ENCODE measurements at places on chromosomes 12 and 14.

- no peak for DNase-seq
Measured at GRCh38 chr12:76990716-76991115, 74.7 kb downstream of the E2F7 start.

GRCh38 chr12:98372340-98373024 is 142.9 kb upstream of the TMPO start:
- DNase-seq, result no peak

- no peak for DNase-seq
Measured at GRCh38 chr12:110217996-110218674, 62.9 kb upstream of the ATP2A2 start.

DNA sequence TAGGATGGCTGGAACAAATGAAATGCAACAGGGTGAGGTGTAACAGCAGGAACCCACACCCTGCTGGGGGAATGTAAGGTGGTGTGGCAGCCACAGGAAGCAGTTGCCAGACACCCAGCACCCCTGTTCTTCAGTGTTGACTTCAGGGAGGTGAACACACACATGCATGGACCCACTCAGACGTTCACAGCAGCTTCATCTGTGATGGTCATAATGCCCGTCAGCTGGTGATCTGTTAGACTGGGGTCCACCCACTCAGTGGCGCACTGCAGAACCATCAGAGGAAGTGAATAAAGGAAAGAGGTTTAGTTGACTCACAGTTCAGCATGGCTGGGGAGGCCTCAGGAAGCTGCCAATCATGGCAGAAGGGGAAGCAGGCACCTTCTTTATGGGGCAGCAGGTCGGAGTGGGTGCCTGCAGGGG is 22.7 kb upstream of the TEX22 start:
- DNase-seq, result no peak

GRCh38 chr12:103036581-103037214 is 79.2 kb downstream of the ASCL1 start:
- no peak for DNase-seq

DNA sequence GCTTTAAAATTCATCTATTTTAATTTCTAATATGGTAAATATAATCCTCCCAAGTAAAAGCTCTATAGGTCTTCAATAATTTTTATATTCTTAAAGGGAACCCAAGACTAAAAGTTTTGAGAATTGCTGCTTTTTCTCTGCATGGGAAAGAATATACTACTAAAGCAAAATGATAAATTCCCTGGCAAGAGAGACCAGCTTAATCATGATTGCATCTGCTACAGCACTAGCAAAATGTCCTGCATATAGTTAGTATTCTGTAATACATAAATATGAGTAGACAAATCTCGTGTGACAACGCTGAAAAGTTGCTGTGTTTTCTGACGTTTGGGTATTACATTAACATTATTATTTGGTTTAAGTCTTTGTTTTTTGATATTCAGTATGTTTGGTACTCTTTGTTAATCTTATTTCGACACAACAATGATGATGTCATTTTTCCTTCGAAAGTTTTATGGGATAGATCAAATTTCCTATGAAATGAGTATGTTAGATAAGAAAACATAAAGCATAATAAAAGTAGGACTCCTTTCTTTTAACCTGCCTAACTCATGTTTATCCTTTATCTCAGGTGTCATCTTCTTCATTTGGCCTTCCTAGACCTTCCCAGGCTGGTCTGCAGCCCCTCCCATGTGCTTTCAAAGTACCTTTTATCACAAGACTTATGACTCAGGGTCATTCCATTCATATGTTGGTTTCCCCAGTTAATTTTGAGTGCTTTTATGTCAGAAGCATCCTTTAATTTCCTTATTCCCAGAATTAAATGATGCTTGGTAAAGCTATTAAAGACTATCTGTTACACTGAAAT is 321.9 kb downstream of the RAD51B start:
- no peak for DNase-seq

DNA sequence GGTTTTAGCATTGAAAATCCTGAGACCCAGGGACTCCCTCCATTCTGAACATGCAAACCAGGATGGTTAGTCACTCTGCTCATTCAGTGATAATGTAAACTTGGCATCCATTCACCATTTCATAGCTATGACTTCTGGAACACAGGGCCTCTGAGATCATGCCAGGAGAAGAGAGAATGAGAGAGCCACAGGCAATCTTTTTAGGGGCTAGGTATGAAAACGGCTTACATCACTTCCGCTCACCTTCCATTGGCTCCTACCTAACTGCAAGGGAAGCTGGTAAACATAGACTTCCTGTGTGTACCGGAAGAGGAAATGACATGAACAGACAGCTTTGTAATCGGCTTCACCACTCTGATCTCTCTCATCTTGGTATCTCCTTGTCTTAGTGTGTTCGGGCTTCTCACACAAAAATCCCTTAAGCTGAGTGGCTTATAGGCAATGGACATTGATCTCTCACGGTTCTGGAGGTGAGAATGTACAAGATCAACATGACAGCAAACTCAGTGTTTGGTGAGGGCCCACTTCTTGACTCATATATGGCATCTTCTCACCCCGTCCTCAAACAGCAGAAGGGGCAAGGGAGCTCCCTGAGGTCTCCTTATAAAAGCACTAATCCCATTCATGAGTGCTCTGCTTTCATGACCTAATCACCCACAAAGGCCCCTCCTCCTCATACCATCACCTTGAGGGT is 465.9 kb upstream of the TBX3 start:
- no peak for DNase-seq

- no peak for DNase-seq
Measured at GRCh38 chr14:68231898-68232297, 412.3 kb downstream of the RAD51B start.

- DNase-seq, result no peak
Measured at GRCh38 chr14:94062344-94062940, 18.6 kb downstream of the DDX24 start.

GRCh38 chr12:59322473-59322872 is 273.4 kb upstream of the SLC16A7 start:
- DNase-seq, result no peak

GRCh38 chr12:112570096-112570495 is 151.3 kb downstream of the PTPN11 start:
- no peak for DNase-seq

- no peak for DNase-seq
Measured at GRCh38 chr12:1474574-1475153, 119.7 kb downstream of the FBXL14 start.

GRCh38 chr12:63238892-63239291 is 87.9 kb upstream of the AVPR1A start:
- no peak for DNase-seq

DNA sequence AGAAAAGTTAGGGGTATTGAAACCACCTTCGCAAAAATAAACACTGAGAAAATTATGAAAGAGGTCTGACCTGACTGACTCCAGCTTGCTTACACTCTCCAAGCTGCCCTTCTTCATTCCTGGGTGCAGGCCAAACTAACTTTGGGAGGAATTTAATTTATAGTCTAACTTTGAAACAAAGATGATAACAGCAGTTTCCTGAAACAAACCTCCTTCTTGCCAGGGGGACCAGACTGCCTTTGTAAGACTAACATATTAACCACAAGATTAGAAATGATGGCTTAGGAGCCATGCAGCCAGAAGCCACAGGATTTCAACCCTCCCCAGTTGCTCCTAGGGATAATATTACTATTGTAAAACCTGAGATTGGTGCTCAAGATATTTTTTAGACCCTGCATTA is 13.8 kb upstream of the EEA1 start:
- no peak for DNase-seq

DNA sequence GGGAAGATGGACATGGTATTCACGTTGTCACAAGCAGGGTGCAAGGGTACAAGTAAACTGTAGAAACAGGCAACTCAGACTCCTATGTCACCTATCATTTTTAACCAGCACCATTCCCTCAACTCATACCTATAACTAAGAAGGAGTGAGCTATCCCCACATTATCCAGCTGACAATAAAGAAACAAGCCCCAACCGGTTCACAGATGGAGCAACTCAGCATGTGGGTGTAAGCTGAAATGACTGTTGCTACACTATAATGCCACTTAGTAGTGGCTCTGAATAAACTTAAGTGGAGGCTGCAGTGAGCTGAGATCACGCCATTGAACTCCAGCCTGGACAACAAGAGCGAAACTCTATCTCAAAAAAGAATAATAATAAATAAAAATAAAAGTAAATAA is 829.5 kb upstream of the MDGA2 start:
- no peak for DNase-seq

- no peak for DNase-seq
Measured at GRCh38 chr12:53551889-53552291, 44.6 kb upstream of the NPFF start.

GRCh38 chr12:132550014-132550802 is 60.2 kb downstream of the LRCOL1 start:
- no peak for DNase-seq

GRCh38 chr14:79161571-79161970 is 991.4 kb downstream of the NRXN3 start:
- no peak for DNase-seq

DNA sequence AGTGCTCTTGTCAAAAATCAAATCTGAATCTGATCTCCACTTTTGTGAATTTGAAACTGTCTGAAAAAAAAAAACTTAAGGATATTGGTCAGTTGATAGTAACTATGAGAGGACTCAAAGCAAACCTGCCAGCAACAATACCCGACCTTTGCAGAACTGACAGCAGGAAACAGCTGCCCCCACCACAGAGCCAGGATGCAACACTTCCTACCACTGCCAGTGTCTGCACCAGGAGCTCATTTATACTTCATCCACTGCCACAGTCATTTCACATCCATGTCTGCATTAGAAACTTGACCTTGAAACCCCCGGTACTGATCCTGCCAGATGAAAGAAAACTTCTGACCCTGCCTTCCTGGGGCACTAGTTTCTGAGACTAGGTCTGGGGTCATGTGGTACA is 27.4 kb upstream of the RXYLT1 start:
- no peak for DNase-seq

DNA sequence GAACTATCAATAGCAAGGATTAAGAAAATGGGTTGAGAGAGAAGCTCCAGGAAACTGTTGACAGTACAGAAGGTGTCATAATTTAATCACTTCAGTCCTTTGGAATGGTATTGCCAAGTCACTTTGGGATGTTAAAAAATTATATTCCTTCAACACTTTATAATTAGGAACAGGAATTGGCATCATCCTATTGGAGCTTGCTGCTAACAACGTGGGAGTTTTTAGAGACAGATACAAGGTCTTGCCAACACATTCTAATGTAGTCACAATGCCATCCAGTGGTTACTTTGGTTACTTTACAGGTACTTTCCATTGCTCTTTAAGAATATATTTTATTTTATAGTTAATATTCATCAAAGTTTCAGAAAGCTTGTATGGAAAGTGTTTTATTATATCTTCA is 310.1 kb downstream of the SYT1 start:
- no peak for DNase-seq

GRCh38 chr12:89556976-89557375 is 31.1 kb upstream of the POC1B start:
- no peak for DNase-seq

DNA sequence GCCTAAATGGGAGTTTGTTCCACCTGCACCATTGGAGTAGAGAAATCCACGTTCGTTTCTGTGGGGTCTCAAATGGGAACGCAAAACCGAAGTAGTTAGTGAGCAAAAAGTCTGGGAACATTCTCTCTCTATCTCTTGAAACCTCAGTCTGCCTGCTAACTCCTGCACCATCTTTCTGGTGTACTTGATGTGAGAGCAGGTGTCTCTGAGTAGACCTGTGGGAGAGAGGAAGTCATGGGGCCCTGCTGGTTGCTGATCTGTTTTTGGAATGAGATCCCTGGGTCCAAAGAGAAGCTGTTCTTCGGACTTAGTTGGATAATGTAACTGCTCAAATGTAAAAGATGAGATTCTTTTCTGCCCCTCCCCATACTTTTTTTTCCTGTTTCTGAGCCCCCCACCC is 57.3 kb downstream of the MAX start:
- no peak for DNase-seq

- peak; percentile 56 for DNase-seq
Measured at GRCh38 chr14:104871656-104872468, 6.8 kb downstream of the CEP170B start.

GRCh38 chr12:120625557-120626419 is 14.6 kb upstream of the CABP1 start:
- DNase-seq, result no peak

GRCh38 chr14:73777420-73777819 is 63.2 kb upstream of the PNMA1 start:
- DNase-seq, result peak; percentile 27

- no peak for DNase-seq
Measured at GRCh38 chr12:91973813-91974212, 171.8 kb downstream of the BTG1 start.

DNA sequence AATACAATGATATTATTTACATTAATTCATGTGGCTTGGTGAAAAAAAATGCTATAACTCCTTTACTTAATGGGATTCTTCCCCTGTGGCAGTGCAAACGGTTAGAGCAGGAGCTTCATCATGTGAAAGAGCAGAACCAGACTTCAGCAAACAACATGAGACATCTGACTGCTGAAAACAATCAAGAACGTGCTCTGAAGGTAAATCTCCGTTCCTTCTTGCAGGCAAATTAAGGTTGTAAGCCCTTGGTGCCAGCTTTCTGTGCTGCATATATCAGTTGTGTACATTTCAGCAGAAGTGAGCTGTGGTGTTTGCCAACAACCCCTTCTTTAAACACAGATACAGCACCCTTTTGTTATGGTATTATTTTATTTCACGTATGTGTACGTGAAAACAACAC is 171.7 kb downstream of the MIPOL1 start:
- DNase-seq, result no peak

- no peak for DNase-seq
Measured at GRCh38 chr12:49456131-49456679, 82.6 kb upstream of the KCNH3 start.

DNA sequence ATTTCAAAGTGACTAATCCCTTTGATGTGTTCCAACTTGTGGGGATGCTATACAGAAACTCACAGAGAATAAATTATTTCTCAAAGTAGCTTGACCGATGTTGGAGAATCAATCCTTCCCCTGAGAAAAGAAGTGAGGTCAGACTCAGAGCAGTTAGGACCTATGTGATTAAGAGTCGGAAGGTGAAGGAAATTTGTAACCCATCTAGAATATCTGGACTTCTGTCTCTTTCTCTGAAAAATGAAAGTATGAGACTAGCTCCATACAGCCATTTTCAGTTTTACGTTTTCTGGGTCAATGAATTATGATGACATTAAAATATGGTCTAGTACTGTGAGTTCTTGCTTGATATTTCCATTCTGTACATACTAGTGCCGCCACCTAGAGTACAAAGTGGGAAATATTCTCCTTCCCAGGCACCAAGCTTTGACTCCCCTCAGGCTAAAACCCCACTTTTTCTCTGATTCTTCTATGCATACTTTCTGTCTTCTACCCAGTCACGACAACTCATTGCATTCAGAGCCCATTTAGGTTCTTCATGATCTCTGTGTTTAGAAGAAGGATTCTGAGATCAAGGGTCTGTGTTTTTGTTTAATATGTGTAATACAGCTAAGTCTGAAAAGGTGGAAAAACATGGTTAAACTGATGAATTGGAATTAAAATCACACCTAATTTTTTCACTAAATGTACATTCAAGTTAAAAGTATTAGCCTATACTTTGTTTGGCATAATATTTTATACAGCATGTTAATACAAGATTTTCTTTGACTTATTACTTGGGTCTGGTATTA is 6.9 kb upstream of the NTS start:
- no peak for DNase-seq

- DNase-seq, result no peak
Measured at GRCh38 chr12:11855983-11856374, 206.5 kb downstream of the ETV6 start.

GRCh38 chr12:71070416-71071128 is 87.2 kb downstream of the TSPAN8 start:
- DNase-seq, result no peak

- no peak for DNase-seq
Measured at GRCh38 chr14:102554821-102555819, 37.3 kb upstream of the RCOR1 start.

GRCh38 chr12:88360343-88360742 is 218.2 kb downstream of the TMTC3 start:
- no peak for DNase-seq

Measured in right lobe of liver (tissue), 6 donors.